ENCODE measurements at places on chromosomes 3 and 15. TPM values are rescaled to one million over a fixed set of nuclear protein-coding genes. Genes with fewer than 3 reads are reported as not detected.

Gene LINGO1
- not detected for total RNA-seq

Gene ROPN1B
- total RNA-seq = 0.52 TPM

Gene TRAT1
- not detected for total RNA-seq

Gene SLC12A6
- 16.2 TPM for total RNA-seq

Gene HTR3E
- not detected for total RNA-seq

Gene IP6K2
- 31.0 TPM for total RNA-seq

Gene STAG1
- 37.8 TPM for total RNA-seq

Gene RPL22L1
- total RNA-seq = 57.0 TPM

Gene TIMP4
- 26.7 TPM for total RNA-seq

DNA sequence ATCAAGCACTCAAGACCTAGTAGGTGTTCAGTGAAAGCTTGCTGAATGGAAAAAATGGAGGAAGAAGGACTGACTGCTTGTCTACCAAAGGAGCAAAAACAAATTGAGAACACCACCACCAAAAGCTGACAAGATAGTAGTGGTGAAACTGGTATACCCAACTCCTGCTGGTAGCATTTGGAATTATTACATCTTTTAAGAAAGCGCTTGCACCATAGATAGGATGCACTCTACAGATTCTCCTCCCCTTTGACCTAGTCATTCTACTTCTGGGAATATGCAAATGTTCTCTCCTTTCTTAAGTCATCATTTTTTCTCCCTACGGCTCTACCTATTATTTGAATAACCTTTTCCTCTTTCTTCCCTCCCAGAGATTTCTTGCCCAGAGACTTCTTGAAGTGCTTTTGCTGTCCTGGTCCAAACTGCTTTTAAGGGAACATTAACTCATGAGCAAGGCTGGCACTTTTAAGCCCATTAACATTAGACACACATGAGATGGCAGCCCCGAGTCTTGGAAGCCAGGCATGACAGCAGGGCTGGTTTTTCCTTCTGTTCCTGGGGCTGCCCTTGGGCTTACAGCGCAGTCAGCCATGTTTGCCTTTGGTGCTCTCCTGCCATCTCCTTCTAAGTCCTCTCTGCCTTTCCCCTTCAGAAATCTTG lies 75.0 kb upstream of the TLE3 start:
- H3K27ac ChIP-seq = no peak overlapping the region
- no peaks in the 10 kb centered on the region for H3K27me3 ChIP-seq
- DNase-seq = no peak

DNA sequence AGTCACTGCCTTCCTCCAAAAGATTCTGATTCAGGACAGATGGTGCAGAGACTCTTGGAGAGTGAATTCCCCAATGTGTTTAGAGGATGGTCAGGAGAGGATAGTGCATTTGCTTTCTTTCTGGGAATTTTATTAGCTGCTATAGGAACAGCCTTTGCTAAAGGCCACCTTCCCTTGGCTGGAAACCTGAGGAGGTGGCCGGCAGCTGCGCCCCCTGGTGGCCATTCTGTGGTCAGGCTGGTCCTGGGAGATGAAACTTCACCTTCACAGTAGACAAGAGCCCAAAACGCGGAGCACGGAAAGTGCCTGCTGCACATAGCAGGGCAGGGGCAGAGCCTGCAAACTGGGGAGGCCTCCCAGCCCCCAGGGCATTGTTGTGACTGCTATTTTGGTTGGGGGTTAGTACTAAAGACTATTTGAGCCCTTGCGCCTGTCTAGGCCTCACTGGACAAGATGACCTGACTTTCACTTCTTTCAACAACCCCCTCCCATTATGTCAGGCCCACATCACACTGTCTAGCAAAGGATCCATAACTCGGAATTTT lies 34.3 kb downstream of the SEC22C start:
- H3K36me3 ChIP-seq = peaks cover 21% of the 10 kb centered on the region
- H3K4me1 ChIP-seq = peaks cover 14% of the 10 kb centered on the region
- no peak overlapping the region for H3K27ac ChIP-seq
- peaks cover 4% of the 10 kb centered on the region for H3K27me3 ChIP-seq
- DNase-seq = no peak

DNA sequence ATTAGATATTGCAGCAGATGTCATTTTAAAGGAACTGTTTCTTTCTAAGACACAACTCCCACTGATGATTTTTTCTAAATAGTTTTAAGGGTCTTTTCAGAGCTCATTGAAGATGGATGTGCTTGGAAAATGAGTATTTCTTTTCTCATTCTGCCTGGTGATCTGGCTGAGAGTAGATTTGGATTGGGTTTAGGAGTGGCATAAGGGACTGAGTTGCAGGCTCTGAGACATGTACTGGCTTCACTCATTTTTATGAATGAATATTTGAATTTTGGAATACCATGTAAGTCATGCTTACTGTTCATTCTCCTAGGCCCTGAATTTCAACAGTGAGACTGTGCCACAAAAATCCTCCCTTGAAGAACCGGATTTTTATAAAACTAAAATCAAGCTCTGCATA lies 6.5 kb downstream of the IL12A start:
- H3K4me3 ChIP-seq = no peak overlapping the region
- no peak overlapping the region for H3K27ac ChIP-seq
- no peaks in the 10 kb centered on the region for H3K27me3 ChIP-seq
- DNase-seq = no peak
- peaks cover 27% of the 10 kb centered on the region for H3K4me1 ChIP-seq

DNA sequence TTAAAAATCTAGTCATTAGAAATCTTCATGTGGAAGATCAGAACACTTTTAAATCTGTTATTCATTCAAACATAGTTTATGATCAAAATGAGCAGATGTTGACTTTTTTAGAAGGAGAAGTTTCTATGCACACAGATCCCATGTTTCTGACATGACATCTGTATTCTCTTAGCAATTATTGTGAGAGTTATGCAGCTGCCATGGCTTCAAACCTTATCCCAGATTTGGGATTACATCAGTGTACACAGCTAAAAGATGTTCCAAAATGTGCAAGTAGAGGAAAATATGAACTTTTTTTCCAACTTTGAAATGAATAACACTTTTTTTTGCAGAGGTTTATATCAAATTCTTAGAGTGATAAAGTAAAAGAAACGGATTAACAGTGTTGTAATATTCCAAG lies 1166.9 kb downstream of the ZPLD1 start:
- no peak overlapping the region for H3K4me3 ChIP-seq
- H3K36me3 ChIP-seq = no peaks in the 10 kb centered on the region
- H3K27me3 ChIP-seq = no peaks in the 10 kb centered on the region
- no peak overlapping the region for H3K27ac ChIP-seq

DNA sequence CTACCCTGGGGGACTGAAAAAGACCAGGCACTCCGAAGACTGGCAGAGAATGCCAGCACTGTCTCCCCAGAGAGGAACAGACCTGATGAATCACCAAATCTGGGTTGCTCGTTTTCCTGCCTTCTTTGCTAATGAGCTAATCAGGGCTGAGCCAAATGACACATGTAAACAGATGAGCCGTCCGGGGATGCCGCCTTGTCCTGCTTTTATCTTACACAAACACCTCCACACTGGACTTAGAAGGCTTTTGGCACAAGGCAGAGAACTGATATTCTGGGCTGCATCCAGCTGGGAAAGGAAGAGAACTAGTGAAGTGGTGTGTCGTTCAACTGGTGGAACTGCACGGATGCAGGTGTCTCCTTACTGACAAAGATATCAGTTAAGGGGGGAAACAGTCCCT lies 88.1 kb downstream of the MECOM start:
- H3K4me3 ChIP-seq = no peak overlapping the region
- H3K27ac ChIP-seq = no peak overlapping the region
- H3K27me3 ChIP-seq = no peaks in the 10 kb centered on the region
- H3K4me1 ChIP-seq = peaks cover 11% of the 10 kb centered on the region
- DNase-seq = no peak

GRCh38 chr3:18951333-18951732 lies 197.0 kb upstream of the KCNH8 start:
- H3K4me3 ChIP-seq = no peak overlapping the region
- DNase-seq = no peak
- no peaks in the 10 kb centered on the region for H3K36me3 ChIP-seq
- H3K4me1 ChIP-seq = no peaks in the 10 kb centered on the region

- no peaks in the 10 kb centered on the region for H3K27me3 ChIP-seq
- no peak overlapping the region for H3K4me3 ChIP-seq
- H3K4me1 ChIP-seq = no peaks in the 10 kb centered on the region
- no peak for DNase-seq
- H3K36me3 ChIP-seq = no peaks in the 10 kb centered on the region
Observed at GRCh38 chr15:29046281-29046810, 160.6 kb downstream of the APBA2 start.

GRCh38 chr3:36796881-36797280 lies 32.5 kb upstream of the DCLK3 start:
- no peak overlapping the region for H3K27ac ChIP-seq
- H3K36me3 ChIP-seq = no peaks in the 10 kb centered on the region
- DNase-seq = no peak
- H3K4me3 ChIP-seq = no peak overlapping the region

GRCh38 chr3:125085166-125085565 lies 29.4 kb upstream of the HEG1 start:
- H3K4me1 ChIP-seq = no peaks in the 10 kb centered on the region
- no peak overlapping the region for H3K4me3 ChIP-seq
- H3K27me3 ChIP-seq = no peaks in the 10 kb centered on the region
- H3K36me3 ChIP-seq = no peaks in the 10 kb centered on the region
- no peak for DNase-seq
- H3K27ac ChIP-seq = no peak overlapping the region

- H3K27ac ChIP-seq = no peak overlapping the region
- no peaks in the 10 kb centered on the region for H3K36me3 ChIP-seq
- H3K4me3 ChIP-seq = no peak overlapping the region
- no peaks in the 10 kb centered on the region for H3K27me3 ChIP-seq
- no peaks in the 10 kb centered on the region for H3K4me1 ChIP-seq
Observed at GRCh38 chr3:93989241-93989640, 9.3 kb downstream of the ARL13B start.

- no peaks in the 10 kb centered on the region for H3K36me3 ChIP-seq
- H3K4me3 ChIP-seq = no peak overlapping the region
- DNase-seq = no peak
- no peaks in the 10 kb centered on the region for H3K27me3 ChIP-seq
Observed at GRCh38 chr15:75542386-75542797, 36.7 kb downstream of the PTPN9 start.

DNA sequence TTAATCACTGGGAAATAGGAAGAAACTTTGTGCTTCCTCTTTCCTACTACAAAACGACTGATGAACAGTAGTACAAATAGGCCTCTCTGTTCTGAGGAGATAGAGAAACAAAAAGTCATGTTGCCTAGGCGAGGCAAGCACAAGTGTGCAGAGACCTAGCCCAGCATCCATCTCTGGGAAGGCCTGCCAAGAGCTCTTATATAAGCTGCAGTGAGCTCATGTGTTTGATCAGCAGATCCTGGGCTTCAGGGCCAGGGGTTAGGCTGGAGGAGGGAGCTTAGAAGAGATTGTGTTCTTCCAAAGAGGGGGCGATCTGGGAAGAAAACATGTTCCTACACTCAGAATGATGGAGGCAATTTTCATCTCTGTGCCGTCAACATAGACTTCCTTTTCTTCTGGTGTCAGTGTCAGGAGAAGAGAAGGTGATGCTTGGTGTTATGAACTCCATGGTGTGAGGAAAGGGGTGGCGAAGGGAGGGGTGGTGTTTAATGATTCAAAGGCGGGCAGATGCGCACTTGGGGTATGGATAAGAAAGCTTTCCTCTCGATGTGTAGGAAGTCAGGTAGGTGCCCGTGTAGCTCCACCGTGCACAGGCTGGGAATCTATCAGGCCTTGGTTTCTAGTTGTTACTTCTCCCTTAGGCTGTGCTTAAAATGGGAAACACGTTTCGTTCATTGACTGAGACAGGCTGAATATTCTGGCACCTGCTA lies 29.5 kb upstream of the ETV5 start:
- H3K27ac ChIP-seq = no peak overlapping the region
- H3K27me3 ChIP-seq = no peaks in the 10 kb centered on the region
- H3K4me3 ChIP-seq = no peak overlapping the region

GRCh38 chr3:157115069-157116006 lies 44.6 kb downstream of the CCNL1 start:
- DNase-seq = no peak
- no peak overlapping the region for H3K27ac ChIP-seq
- H3K36me3 ChIP-seq = no peaks in the 10 kb centered on the region
- H3K4me1 ChIP-seq = peaks cover 9% of the 10 kb centered on the region
- no peak overlapping the region for H3K4me3 ChIP-seq

DNA sequence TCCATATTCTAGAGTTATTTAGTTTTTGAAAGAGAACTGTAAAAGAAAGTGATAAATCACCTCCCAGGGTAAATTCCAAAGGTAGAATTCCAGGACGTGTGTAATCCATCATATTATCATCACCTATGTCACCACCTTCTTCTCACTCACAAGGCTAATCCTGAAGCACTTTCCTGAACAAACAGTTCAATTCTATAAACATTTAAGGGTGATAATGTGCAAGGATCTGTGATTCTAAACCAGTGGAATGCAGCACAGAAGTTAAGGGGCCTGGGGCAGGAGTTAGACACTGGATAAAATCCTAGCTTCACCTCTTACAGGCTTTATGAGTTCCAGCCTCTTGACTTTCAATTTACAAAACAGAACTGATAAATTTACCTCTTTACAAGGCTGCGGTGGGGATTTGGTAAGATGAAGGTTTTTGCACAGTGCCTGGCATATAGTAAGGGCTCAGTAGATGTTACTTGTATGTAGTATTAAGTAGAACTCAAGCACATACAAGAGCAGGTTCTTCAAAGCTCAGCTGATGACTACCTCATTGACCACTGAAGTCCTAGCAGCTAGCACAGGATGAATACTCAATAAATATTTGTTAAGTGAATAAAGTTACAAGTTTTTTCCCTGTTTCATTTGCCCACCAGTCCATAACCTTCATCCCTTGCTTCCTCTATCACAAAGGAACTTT lies 47.3 kb upstream of the CCDC80 start:
- H3K4me1 ChIP-seq = no peaks in the 10 kb centered on the region
- no peak overlapping the region for H3K4me3 ChIP-seq
- peak overlapping the region; percentile 31 for H3K27ac ChIP-seq
- H3K36me3 ChIP-seq = no peaks in the 10 kb centered on the region
- no peak for DNase-seq

All from esophagus muscularis mucosa (tissue), 4 donors.